RCC 7860 (cell line): ENCODE measurements at places on chromosomes 1 and 21.

GRCh38 chr1:51653127-51653526 is 36.2 kb downstream of the OSBPL9 start:
- no peak for DNase-seq

DNA sequence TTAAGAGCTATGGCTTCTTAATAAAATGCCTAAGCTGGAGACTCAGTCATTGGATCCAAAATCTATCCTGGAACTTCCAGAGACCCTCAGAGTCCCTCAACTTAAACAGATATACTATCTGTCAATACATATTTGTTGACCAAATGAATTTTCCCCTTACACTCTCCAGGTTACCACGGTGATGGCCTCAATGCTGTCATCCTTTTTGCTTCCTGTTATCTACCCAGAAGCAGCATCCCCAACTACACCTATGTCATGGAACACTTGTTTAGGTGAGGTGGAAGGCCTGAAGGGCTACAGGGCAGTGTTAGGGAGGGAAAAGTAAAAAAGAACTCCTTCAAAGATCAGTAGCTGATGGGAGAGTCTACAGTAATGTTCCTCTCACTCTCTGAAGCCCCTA is 4.4 kb upstream of the C1orf56 start:
- no peak for DNase-seq

DNA sequence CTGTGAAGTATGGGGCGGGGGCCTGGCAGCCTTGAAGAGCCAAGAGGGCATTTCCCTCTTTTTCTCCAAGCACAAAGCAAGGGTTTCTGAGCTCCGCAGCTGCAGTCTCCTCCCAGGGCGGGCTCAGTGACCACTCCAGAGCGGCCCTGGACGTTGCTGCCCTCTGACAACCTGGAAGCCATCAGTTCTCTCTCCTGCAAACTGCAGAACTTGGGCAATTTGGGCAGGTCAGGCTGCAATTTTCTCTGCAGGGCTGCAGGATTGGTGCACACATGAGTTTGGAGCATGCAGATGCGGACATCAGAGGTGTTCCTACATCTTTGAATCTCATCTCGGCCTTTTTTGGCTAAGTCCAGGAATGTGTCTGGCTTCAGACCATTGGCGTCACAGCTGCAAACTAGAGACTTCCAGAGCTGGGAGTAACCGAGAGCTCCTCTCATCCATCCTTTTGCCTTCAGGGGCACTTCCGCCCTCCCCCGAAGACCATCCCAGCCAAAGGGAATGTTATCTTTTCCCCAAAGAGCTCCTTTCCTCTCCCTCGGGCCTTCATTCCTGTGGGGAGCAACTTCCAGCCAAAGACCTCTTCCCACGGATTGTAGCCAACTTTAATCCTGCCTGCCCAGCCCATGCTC is 139.6 kb upstream of the WNT4 start:
- DNase-seq: no peak

GRCh38 chr1:73637264-73637663 is 560.7 kb downstream of the LRRIQ3 start:
- no peak for DNase-seq

- no peak for DNase-seq
Observed at GRCh38 chr1:188424176-188424575, 1595.4 kb downstream of the PLA2G4A start.

DNA sequence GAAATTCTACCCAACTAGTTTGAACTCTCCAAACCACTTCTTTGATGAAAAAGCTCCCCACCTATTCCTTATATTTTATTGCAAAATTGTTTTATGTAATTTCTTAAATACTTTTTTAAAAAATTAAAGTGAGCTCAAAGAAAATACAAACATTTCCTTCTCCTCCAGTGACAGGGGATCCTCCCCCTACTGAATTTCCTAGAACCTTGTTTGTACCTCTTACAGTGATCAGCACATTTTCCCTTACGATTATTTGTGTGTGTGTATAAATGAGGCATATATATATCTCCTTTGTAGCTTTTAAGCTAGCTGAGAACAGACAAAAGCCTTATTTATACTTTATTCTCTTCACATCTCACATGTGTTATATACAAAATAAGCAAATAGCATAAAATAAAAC is 44.4 kb downstream of the VAV3 start:
- DNase-seq: no peak

DNA sequence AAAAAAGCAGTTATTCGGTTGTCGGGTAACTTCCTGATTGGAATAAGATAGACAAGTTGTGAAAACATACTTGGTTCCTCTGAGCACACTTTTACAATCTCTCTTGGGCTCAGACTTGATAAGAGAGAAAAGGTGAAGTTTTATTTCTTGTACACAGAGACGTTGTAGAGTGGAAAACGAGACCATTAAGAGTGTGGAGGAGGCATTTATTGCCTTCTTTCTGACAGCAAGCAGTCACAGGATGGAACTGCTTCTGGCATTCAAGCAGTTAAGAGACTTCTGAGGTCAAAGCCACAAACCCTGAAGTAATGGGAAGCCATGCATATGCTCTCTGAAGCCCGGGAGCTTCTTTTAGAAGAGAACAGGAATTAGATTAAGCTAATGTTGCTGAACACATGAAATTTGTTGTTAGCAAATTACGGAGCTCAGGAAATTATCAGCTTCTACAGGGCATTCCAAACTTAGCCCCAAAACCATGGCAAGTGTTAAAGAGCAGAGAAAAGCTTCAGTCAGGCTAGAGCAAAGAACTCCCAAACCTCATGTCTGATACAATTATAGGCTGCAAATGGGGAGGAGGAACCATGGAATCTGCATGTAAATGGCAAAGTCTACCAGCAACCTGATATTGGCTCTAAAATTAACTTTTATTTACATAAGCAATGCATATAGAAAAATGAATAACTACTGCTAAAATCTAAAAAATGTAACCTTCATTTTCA is 26.0 kb downstream of the S1PR1 start:
- DNase-seq: peak; percentile 34

DNA sequence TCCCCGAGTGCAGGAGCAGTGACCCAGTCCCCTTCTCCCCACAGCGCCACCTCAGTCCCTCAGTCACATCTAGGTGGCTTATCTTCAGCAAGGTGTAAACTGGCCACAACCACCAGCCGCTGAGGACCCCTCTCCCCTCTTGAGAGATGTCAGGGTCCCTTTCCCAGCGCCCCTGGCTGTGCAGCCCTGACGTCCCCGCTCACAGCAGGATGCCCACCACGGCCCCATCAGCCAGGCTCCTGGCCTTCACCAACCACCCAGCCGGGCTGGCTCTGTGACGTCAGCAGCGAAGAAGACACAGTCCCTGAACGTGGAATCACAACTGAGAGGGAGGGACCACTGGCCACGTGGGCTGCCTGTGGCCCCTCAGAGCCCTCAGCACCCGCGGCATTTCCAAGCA is 249.4 kb downstream of the NPHP4 start:
- no peak for DNase-seq

GRCh38 chr1:29809446-29810120 is 573.3 kb downstream of the PTPRU start:
- DNase-seq: no peak

DNA sequence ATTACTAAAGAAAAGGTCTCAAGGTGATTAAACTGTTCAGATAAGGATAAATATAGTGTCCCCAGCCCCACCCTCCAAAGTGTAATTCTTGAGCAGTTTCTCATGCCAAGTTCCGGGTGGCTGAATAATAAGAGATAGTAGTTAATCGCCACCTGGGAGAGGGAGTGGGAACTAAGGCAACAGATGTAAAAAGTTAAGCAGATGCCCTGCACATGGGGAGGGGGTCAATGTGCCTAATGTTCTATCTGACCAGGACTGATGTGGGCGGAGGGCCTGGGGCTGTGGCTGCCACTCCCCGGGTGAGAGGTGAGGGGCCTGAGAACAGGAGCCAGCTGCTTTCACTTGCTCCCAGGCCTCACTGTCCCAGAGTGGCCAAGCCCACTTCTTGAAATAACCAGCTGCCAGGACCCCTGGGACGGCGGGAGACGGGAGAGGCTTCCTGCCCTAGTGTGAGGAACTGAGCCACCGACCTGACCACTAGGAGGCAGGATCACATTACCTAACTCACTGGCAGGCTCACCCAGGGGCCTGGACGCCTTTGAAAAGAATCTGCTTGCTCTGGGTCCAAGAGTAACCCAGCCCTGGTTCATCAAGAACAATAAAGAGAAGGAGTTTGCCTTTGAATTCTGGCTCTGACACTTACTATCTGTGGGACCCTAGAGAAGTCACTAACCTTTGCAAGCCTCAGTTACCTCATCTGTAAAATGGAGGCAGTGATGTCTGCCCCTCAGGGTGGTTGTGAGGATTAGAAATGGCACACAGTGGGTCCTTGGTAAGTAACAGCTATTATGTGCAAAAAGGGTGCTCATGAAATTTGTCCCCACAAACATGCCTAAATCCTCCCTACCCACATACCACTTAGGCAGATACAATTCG is 179.2 kb downstream of the ATG4C start:
- peak; percentile 10 for DNase-seq

DNA sequence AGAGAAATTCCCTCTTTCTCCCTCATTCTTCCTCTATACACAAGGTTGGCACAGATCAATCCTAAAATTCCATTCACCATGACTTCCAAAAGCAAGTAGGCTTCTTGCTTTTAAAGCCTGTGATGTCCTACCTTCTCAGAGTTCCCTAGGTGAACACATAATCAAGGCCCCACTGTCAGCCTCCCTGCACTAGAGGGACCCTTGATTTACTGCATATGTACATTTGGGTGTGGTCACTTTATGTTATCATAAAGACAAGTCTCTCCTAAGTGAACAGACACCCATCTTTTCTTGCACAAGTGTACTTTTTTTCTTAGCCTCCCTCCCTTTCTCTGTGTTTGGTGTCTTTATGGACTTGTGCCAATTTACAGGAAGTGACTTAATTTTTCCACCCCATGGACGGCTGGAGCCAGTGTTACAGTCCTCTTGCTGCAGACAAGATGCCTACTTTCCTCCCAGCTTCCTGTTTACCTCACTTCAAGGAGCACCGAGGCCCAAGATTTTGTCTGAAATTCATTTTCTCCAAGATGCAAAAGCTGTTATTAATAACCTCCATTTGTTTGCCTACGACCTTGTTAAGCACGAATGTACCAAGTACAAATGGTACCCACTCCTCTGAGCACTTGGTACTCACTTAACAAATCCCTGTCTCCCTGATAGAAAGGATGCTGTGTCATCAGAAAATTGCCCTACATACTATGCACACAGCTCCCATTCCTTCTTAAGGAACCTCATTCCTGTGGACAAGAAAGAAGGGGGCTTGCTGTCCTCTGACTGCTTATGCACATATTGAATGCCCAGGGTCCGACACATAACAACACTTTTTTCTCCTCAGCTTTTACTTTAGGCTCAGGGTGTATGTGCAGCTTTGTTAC is 82.8 kb upstream of the SLC44A3 start:
- peak; percentile 57 for DNase-seq

GRCh38 chr1:103162360-103162759 is 54.0 kb upstream of the COL11A1 start:
- DNase-seq: no peak

DNA sequence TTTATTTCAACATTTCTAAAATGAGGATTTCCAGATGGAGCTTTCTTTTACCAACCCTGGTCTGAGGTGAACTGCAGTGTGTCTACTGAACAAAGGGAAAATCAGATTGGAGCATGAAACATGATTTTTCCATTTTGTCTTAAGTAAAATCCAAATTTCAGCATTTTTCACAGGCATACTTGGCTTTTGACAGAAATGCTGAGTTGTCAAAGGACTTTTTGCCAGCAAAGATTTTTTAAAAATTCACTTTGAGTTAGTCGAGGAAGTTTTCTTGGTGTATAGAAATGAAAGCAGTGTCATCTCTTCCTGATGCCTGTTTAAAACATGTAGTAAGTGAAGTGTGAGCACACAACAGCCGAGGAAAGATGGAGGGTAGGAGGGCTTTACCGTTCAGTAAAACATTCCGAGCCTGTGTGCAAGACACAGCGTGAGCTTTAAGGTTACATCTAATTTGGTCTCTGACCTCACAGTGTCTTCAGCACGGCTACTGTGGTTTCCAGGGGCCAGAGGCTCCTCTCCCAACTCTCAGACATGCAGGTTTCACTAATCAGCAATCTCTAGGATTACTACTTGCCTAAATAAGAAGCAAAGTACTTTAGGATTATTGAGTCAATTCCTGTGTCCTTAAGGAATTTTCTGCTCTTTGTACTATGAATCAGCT is 45.9 kb downstream of the SAMD13 start:
- DNase-seq: no peak

DNA sequence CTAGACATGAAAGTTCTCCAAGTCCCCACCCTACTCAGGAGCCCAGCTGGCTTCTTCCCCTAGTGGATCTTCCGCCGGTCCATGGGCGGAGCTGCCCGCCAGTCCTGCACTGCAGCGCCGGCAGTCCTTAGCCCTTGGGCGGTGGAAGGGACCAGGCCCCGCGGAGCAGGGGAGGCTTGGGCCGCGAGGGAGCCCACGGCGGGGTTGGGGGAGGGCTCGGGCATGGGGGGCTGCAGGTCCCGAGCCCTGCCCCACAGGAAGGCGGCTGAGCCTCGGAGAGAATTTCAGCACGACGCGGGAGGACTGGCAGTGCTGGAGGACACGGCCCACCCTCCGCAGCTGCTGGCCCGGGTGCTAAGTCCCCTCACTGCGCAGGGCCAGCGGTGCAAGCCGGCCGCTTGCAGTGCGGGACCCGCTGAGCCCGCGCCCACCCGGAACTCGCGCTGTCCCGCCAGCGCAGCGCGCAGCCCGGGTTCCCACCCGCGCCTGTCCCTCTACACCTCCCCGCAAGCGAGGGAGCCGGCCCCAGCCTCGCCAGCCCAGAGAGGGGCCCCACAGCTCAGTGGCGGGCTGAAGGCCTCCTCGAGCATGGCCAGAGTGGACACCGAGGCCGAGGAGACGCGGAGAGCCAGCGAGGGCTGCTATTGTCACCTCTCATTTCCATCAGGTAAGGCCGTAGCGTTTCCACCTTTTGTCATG is 1398.6 kb downstream of the MRPL39 start:
- no peak for DNase-seq

GRCh38 chr1:14666962-14667650 is 68.6 kb downstream of the KAZN start:
- DNase-seq: no peak

DNA sequence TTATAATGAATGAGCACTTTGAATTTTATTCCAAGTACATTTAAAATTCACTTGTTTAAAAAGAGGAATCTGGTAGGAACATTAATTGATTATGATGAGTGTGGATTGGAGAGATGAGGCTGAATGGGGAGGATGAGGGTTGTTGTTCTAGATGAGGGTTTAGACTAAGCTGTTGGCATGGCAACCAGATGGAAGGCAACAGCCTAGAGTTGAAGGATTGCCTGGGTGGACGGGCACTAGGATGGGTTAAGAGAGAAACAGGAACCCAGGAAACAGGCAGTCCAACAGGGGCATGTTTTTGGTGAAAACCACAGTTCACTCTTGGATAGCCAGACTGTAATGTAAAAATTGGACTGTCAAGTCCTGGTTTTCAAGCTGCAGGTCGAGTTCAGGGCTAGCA is 125.5 kb downstream of the CHRM3 start:
- DNase-seq: no peak

DNA sequence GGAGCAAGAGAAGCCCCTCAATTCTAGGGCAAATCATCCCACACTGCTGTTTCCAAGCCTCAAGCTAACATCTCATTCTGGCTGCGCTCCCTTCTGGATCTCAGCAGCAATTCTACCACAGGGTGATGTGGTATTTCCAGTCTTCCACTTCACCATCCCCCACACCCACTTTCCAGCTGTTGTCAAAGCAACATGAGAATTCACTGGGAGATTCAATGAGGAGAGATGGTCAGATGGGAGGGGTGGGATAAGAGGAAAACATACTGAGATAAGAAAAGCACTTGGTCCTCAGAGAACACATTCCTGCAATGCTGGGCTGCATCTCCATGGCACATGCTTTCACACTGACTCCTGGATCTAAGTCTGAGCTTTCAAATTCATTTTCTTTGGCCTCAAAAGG is 47.3 kb upstream of the LRRC52 start:
- DNase-seq: no peak
